ENCODE measurements at places on chromosomes 12 and 14.

DNA sequence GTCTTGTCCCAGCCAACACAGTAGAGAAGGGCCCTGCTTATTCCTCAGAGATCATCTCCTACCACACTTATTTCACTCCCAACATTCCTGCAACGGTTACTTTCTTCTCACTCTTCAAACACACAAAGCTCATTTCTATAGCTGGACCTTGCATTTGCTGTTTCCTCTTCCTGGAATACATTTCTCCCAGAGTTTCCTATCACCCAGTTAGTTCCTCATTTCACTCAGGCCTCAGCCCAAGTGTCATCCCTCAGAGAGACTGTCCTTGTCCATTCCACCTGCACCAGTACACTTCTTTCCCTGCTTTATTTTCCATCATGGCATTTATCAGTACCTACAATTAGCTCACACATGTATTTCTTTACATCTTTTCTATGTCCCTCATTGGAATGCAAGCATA, 14.7 kb upstream of the STK38L start:
- no peak for DNase-seq

GRCh38 chr14:98623788-98624415, 648.1 kb downstream of the BCL11B start:
- no peak for DNase-seq

GRCh38 chr12:102990419-102990818, 32.9 kb downstream of the ASCL1 start:
- DNase-seq: no peak

DNA sequence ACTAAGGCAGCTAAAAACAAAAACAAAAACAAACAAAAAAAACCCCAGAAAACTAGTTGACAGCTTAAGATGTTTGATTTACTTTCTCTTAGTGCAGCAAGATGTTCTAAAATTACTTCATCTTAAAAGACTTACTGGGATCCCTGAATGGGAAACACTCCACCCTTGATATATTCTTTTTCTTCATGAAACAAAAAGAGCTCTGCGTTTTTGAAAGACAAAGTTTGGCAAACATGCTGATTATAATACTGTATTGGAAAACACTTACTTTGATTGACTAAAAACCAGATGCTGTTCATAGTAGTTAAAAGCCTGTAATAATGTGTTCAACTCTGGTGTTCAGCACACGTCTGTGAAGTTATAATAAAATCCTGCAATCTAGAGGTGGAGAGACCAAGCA, 136.8 kb downstream of the SRGAP1 start:
- no peak for DNase-seq

GRCh38 chr12:110597885-110598284, 14.8 kb upstream of the PPTC7 start:
- DNase-seq: no peak

- no peak for DNase-seq
Measured at GRCh38 chr12:90173499-90174197, 465.0 kb upstream of the ATP2B1 start.

GRCh38 chr14:67319142-67319541, 40.5 kb downstream of the ATP6V1D start:
- no peak for DNase-seq

DNA sequence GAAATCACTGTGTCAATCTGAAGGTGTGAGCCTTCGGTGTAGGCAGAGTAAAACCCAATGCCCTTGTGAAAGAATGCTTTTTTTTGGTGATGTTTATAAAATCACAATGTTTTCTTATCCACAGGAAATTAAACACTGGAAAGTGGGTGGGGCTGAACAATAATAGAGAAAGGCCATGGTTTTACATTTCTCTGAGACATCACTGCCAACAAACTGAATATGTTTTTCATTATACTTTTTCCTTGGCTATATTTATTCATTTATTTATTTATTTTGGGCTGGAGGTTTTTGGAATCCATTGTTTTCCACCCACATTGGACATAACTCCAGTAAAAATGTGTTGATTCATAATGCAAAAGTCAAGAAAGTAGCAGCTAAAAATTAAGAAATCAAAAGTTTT, 16.9 kb downstream of the LRRK2 start:
- no peak for DNase-seq

DNA sequence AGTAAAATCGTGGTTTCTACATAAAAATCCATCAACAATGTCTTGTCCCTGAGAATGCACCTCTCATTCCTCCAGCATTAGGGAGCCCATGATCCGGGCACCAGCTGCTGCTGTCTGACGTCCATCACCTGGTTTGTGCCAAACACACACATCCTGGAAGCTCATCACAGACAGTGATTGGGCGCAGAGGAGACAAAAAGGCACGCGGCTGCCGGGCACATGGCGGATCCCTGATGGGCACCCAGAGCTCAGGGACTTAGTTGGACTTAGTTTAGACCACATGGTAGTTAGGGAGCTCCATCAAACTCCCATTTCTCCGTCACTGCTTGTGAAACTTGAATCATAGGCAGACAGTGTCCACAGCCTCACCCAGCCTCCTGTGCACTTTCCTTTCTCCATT, 1059.3 kb downstream of the TMEM121 start:
- DNase-seq: no peak

DNA sequence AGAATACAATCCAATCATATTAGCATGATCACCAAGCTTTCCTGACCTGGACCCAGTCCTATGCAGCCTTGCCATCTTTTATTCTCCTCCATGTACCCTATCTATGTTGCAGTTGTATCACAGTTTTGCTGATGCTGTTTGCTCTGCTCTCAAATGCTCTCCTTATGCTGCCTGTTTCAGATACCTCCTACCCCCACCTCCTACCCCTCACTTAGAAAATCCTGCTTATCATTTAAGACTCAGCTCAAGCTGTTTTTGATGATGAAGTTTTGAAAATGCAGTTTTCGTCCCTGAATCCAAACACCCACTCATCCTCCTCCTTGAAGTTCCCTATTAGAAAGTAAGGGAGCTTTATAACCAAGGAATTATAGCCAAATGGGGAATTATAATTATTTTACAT, 457.4 kb upstream of the ATP2B1 start:
- no peak for DNase-seq

GRCh38 chr12:40254455-40255085, 29.8 kb downstream of the LRRK2 start:
- no peak for DNase-seq

GRCh38 chr12:116160883-116161458, 116.5 kb downstream of the MED13L start:
- DNase-seq: no peak

GRCh38 chr12:28137414-28137813, 52.8 kb upstream of the CCDC91 start:
- DNase-seq: no peak

DNA sequence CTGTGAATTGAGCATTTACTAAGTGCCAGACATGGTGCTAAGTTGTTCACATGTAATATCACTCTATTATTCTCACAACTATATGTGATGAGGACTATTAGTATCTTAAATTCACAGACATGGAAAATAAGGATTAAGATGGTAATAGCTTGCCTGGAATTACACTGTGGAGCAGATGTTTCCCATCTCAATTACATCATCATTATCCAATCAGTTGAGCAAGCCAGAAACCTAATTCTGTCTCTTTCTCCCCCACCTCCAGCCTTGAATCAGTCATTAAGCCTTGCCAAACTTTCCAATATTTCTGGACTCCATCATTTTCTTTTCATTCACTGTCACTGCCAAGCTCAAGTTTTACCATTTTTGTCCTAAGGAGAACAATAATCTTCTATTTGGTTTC, 287.8 kb upstream of the KITLG start:
- DNase-seq: no peak

GRCh38 chr12:122948605-122949004, 17.7 kb downstream of the ABCB9 start:
- no peak for DNase-seq

- no peak for DNase-seq
Measured at GRCh38 chr14:77088219-77088618, 9.8 kb upstream of the CIPC start.

DNA sequence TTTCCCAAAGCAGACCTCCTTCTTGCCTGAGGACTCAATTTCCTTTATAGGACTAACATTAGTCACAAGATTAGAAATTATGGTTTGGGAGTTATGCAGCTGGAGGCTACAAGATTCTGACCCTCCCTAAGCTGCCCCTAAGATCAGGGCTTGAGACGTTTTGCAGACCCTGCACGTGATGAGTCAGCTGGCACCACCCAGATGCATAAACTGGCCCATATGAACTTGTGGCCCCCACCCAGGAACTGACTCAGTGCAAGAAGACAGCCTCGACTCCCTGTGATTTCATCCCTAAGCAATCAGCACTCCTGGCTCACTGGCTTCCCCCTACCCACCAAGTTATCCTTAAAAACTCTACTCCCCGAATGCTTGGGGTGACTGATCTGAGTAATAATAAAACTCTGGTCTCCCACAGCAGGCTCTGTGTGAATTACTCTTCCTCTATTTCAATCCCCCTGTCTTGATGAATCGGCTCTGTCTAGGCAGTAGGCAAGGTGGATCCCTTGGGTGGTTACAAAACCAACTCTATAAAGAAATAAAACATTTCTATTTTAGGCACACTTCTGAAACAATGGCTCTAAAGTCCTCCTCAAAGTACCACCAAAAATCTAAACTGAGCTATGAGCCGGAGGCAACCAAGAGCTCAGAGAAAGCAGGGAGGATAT, 233.4 kb downstream of the TMEM132D start:
- no peak for DNase-seq

DNA sequence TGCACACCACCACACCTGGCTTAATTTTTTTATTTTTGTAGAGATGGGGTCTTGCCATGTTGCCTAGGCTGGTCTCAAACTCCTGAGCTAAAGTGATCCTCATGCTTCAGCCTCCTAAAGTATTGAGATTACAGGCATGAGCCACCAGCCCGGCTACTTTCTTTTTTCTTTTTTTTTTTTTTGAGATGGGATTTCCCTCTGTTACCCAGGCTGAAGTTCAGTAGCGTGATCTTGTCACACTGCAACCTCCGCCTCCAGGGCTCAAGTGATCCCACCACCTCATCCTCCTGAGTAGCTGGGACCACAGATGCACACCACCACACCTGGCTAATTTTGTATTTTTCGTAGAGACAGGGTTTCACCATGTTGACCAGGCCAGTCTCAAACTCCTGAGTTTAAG, 51.1 kb downstream of the LIMA1 start:
- no peak for DNase-seq

DNA sequence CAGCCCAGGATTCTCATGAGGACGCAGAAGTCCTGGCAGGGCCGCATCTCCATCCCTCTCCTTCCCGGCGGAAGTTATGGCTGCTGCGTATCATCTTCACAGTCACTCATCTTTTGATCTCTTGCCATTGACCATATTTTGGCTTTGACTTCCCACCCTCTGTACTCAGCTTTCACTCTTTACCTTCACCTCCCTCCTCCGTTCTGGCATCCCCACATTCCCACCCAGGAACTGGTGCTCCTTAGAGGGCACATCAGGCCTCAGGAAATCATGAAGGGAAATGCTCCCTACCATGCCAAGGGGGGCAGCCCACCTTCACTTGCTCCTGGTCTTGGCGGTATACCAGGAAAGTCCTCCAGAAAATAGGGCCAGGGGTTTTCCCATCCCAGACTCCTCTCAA, 1.3 kb downstream of the TEX52 start:
- DNase-seq: no peak

GRCh38 chr12:132428936-132429601, 60.9 kb upstream of the FBRSL1 start:
- DNase-seq: no peak

- no peak for DNase-seq
Measured at GRCh38 chr14:72169521-72169920, 237.3 kb downstream of the RGS6 start.

DNA sequence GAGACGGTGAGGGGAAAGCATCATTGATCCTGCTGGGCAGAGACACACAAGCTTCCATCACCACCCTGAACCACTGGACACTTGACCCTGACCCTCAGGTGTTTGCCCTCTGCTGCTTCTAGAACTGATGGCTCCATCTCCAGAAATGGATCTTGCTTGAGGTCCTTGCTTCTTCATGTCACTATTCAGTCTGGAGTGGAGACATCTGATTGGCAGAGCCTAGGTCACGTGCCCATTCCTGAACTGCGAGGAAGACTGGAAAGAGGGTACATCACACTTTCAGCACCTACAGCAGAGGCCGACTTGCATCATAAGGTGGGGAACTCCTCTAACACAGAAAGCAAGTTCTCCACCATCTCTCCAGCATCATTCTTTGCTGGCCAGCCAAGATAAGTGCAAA, 106.7 kb upstream of the COCH start:
- DNase-seq: no peak

DNA sequence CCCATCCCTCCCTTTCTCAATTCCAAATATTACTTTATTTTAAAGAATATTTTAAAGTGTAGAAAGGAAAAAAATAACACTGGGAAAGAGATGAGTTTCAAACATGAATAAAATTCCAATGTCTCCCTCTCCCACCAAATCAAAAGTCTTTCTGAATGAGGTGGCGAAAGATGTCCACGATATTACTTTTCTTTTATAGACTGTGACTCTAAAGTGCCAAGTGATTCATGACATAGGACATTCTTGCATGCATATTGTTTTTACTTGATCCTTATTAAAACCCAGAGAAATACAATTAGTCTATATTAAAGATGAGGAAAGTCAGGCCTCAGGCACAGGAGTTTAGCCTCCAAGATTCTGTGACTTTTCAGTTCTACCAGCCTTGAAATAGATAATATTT, 16.0 kb upstream of the LUM start:
- DNase-seq: no peak

DNA sequence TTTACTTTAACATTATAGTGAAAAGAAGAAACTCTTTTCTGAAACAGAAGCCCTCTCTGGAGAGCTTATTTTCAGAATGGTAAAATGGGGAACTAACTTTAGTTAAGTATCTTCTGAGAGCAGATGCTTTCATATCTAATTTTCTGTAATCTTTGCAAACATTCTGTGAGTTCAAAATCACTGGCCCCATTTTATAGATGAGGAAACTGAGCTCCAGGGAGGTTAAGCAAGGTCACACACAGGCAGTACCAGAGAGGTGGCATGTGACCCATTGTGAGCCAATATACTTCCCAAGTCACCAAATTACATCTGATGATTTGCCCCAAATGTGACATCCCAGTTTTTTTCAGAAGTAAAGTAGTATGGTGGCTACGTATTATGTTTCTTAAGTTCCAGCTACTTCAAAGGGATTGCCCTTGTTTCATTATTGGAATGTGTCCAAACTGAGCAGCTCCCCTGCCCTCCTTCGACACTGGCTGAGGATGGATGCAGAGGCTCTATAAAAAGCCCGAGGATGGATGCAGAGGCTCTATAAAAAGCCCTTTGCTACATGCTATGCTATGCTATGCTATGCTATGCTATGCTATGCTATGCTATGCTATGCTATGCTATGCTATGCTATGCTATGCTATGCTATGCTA, 36.2 kb upstream of the NUDT4 start:
- no peak for DNase-seq

- DNase-seq: no peak
Measured at GRCh38 chr12:19288603-19289244, 150.6 kb upstream of the AEBP2 start.

GRCh38 chr14:20422886-20423285, 9.6 kb upstream of the TEP1 start:
- DNase-seq: no peak

- no peak for DNase-seq
Measured at GRCh38 chr14:92676403-92677086, 71.9 kb downstream of the LGMN start.

- DNase-seq: no peak
Measured at GRCh38 chr14:101873991-101874390, 90.4 kb upstream of the DYNC1H1 start.

- no peak for DNase-seq
Measured at GRCh38 chr12:48002773-48003218, 1.5 kb downstream of the COL2A1 start.
